Esophagus squamous epithelium (tissue), 5 donors: ENCODE measurements at places on chromosomes 6 and 20.

DNA sequence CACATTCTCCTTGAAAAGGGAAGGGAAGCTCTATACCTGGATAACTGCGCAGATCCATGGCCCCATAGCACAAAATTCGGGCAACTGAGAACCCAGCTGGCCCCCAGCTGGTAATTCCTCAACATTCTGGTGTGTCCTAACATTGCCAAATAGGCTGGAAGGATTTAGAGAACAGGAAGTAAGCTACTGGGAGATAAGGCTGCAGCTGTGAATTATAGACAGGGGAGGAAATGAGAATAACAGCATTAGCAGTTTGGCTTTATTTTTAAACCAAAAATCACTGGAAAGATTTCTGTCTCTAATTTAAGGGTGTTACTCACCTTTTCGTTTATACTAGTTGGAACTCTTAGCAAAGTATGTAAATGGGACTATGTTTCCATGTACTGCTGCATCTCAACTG lies 97.2 kb downstream of the TULP4 start:
- DNase-seq: no peak

DNA sequence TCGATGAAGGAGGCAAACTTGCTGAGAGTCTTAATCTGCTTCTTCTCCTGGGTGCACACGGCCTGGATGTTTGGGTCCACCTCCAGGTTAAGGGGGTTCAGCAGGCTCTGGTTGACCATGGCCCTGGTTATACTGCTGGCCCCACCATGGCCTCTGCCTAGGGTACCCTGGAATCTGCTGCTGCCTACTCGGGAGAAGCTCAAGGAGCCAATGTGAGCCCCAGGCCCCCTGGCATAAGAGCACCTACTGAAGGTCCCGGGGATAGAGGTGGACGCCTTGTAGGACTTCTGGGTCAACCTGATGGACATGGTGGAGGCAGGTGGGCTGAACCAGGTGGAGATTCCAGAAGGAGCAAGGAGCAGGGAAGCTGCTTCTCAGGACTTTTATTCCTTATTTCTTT lies 17.9 kb upstream of the FKBP1C start:
- DNase-seq: no peak

- no peak for DNase-seq
These were observed 49.4 kb upstream of the COL10A1 start for GRCh38 chr6:116175344-116175743.

DNA sequence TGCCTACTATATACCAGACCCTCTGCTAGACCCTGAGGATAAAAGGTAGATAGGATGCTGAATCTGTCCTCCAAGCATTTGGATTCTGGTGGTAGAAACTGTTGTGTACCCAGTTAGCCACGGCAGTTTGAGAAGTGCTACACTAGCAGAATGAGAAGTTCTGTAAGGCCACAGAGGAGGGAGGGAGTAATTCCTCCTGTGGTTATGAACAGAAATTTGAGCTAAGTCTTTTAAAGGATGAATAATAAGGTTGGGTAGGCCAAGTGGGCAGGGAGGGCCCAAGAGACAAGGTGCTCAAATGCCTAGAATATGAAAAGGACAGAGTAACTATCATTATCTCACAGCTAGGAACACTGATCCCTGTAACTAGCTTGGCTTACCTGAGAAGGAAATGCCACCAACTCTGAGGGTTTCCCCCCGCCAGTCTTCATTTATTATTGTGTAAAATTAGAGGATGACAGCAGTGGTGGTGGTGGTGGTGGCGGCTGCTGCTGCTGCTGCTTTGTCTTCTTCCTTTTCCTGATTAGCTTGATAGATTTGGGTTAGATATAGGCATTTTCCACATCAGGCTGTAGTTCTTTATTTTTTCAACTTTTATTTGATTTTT lies 243.3 kb downstream of the PRL start:
- DNase-seq: no peak

- DNase-seq: no peak
These were observed 394.4 kb downstream of the DOK5 start for GRCh38 chr20:54869765-54870164.

DNA sequence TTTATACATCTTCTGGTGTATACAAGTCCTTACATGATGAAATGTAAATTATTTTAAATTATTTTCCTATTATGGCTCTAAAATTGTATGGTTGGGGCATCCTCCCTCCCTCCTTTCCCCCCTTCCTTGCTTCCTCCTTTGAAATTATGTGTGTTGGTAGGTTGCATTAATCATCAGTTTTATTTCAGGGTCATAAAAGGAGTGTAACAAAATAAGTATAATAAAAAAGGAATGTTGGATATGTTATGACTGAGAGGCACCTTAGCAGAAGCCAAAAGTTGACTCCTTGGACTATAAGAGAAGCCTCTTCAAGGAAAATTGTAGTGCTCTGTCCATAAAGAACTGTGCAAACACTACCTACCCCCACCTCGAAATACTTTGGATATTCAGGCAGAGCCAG lies 46.6 kb upstream of the PTPRK start:
- DNase-seq: no peak

DNA sequence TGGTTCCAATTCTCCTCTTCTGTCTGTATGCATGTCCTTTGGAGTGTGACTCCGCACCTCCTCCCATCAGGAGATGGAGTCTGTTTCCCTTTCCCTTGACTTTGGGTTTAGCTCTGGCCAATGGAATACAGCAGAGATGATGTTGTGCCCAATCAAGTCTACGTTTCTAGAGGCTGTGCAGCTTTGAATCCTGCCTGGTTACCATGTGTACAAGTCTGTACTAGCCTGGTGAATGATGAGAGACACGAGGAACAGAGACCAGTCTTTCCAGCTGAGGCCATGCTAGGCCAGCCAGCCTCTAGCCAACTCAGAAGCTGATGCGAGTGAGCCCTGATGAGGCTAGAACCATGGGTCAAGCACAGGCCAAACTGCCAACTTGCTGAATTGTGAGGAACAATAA lies 83.2 kb downstream of the LAMP5 start:
- no peak for DNase-seq

- DNase-seq: no peak
These were observed 80.1 kb upstream of the HDAC2 start for GRCh38 chr6:114051031-114051430.

GRCh38 chr6:34484899-34485298 lies 19.0 kb downstream of the PACSIN1 start:
- no peak for DNase-seq

- no peak for DNase-seq
These were observed 387.8 kb downstream of the ZFAND3 start for GRCh38 chr6:38207375-38207774.

- DNase-seq: no peak
These were observed 63.1 kb upstream of the KLHL31 start for GRCh38 chr6:53728570-53729194.

DNA sequence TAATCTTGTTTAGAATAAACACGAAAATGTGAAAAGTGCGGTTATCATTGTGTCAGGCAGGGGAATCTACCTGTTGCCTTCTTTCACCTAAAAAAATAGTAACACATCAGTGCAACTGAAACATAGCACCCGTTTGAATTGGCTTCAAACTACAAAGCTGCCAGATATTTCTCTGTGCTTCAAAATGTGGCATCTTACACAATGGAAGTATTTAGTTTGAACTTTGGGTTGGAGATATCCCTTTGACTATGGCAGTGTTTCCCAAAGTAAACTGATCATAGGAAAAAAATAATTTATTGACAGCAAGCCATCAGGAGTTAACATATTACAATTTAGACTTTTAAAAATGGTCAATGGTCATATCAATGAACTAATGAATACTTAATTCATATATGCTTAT lies 3.6 kb downstream of the PPP1R3G start:
- DNase-seq: no peak

DNA sequence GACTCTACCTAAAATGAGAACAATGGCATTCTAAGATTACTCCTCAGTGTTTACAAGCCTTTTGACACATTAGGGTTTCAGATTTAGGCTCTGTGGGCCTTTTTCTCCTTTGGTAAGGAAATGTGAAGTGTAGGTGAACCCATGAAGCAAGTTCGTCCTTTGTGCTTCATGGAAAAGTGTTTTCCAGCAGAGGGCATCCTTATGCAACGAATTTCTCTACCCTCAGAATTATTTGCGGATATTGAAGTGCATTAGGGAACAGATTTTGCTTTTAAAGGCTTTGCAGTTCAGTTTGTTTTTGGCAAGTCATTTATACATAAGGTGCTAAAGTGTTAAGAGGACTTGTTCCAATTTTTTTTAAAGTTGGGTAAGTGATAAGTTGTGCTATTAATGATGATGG lies 55.7 kb upstream of the FERMT1 start:
- DNase-seq: no peak

- DNase-seq: no peak
These were observed 25.8 kb upstream of the CCN6 start for GRCh38 chr6:112027942-112028674.

- DNase-seq: no peak
These were observed 63.0 kb downstream of the PRR18 start for GRCh38 chr6:166245148-166245547.

DNA sequence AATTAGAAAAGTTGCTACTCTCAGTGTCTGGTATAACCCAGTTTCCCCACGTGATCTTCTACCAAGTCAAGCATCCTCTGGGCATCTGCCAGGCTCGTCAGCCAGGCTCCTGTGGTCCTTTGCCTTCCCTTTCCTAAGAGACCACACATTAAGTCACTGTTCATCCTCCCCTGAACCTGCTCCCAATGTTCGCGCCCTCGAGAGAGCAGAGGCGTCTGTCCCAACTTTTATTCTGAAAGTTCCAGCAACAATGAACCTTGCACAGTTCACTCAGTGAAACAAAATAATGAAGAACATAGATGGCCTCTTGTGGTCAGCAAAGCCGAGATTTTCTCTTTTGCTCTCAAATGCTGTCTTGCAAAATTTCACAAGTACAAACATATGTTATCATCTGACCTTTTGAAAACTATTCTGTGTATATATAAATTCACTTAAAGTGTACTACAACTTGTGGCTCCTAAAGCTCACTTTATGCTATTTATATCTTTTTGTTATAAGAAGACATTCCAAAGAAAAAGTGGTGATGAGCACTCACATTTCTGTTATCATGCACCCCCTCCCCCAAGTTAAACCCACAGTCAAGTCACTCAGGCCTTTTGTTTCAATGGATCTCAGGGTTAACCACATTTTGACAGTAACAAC lies 39.2 kb upstream of the NHSL1 start:
- no peak for DNase-seq

GRCh38 chr6:28104392-28105244 lies 19.8 kb upstream of the ZSCAN16 start:
- DNase-seq: peak; percentile 39

GRCh38 chr20:56428410-56428809 lies 16.4 kb downstream of the CASS4 start:
- DNase-seq: no peak

DNA sequence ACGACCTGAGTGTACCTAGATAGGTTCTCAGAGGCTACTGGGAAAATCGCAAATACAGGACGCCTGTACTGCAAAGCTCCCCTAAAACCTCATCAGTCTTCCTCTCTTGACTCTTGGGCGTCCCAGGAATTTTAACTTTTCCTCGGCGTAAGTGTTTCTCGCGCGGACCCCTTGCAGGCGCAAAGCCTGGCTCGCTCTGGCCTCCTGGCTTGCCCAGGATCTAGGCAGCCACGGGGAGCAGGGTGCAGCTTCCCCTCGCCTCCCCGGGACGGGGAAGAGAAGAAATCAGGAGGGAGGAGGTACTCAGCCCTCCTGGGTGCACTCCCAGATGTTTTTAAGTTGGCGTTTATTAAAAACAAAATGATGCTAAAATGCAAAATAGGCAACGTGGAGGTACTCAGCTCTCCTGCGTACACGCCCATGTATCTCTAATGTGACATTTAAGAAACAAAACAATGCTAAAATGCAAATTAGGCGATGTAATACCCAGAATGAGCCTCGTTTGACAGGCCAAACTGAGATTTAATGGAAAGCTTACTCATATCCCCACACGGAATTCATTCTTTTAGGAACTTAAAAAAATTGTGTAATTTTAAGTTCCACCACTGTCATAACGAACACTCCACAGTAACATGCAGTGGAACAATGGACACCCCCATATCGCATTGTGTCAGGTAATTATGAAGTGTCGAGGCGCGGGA lies 1.6 kb upstream of the SOBP start:
- DNase-seq: no peak

- no peak for DNase-seq
These were observed 75.9 kb downstream of the EDN3 start for GRCh38 chr20:59376109-59376841.

GRCh38 chr20:63890201-63890576 lies 4.7 kb upstream of the DNAJC5 start:
- DNase-seq: no peak

DNA sequence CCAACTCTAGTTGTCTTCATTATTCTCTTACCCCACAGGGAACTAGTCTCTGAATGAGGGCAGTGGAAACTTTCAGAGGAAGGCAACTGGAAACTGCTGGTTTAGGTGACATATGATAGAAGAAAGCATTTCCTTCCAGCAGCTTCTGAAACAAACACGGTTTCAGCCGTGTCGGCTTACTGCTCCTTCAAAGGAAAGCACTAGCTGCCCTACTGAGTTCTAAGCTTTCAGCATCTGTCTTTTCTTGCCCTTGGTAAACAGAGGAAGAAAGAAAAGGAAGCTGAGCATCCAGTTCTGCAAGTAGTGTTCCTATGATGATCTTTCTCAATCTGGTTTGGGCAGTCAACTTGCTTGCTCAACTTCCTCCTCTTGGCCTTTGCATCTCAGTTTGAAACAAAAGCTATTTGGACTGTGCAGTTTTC lies 117.5 kb upstream of the CEP85L start:
- no peak for DNase-seq

DNA sequence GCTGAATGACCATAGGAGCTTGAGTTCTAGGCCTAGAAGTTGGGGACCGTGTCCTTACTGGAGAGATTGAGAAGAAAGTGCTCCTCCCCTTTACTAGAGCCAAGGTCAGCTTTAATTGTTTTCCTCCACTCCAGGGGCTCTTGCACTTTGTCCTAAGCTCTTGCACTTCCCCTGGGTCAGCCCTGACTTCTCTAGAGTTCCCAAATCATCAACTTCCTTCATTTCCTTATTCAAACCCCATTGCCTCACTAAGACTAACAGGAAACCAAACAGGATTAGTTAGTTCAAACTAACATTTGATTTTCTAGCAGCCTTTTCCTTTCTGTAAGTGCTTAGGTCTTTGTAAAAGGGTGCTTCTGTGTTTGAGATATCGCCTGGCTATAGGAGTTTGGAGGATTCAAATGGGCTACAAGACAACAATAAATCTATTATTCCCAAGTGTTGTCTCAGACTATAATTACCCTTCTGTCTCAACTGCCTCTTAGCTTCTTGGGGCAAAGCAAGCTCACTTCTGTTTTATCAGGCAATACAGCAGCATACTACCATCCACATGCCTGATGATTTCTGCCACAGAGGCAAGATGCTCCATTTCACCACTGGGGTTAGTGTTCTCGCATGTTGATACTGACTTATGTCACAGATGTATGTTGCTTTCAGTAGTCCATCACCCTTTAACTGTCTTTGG lies 12.8 kb upstream of the DTNBP1 start:
- DNase-seq: no peak

- no peak for DNase-seq
These were observed 8.7 kb downstream of the SERPINB6 start for GRCh38 chr6:2962636-2963035.

DNA sequence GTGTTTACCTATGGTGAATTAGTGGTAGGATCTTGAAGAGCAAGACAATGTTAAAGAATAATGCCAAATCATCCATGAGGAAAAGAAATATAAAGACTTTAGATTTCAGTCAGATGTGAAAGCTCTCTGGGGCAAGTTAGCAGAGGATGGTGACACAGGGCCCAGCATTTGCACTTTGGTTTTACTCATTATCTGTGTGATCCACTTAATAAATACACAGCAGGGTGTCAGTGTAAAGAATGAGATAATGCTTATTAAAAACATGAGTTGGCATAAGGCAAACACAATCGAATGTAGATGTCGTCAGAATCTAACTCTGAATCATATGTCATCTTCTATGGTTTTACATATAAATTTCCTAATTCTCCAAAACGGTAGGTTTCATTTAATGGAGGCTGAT lies 130.4 kb upstream of the PREP start:
- DNase-seq: no peak
